ENCODE measurements at places on chromosomes 5 and 9.

- no peak for DNase-seq
Measured at GRCh38 chr9:99109522-99109921, 4.6 kb downstream of the TGFBR1 start.

GRCh38 chr5:106121972-106122605, 1548.6 kb downstream of the EFNA5 start:
- peak; percentile 75 for DNase-seq

GRCh38 chr9:126317513-126317912, 9.1 kb upstream of the MVB12B start:
- DNase-seq: no peak

GRCh38 chr9:91578911-91579310, 155.3 kb upstream of the NFIL3 start:
- DNase-seq: no peak

GRCh38 chr9:127754099-127755060, 19.3 kb upstream of the TOR2A start:
- peak; percentile 91 for DNase-seq

DNA sequence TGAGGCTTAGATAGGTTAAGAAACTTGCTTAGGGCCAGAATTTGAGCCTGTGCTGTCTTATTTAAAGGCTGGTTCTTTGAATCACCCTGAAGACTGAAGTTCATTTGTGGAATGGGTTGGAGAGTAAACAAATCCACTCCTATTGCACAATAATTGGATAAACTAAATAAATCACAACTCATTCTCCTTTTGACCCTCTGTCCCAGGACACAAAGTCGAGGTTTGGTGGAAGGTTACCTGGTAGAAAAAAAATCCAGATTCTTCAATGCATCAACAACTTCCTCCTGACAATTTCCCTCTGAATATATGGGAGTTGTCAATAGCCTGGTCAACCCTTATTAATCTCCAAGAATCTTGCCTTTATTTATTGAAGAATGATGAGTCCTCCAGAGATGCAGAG, 28.9 kb downstream of the TBC1D2 start:
- no peak for DNase-seq

- DNase-seq: no peak
Measured at GRCh38 chr5:180801596-180802324, 846 bp downstream of the MGAT1 start.

- DNase-seq: no peak
Measured at GRCh38 chr5:66969963-66970362, 226.6 kb downstream of the CD180 start.

DNA sequence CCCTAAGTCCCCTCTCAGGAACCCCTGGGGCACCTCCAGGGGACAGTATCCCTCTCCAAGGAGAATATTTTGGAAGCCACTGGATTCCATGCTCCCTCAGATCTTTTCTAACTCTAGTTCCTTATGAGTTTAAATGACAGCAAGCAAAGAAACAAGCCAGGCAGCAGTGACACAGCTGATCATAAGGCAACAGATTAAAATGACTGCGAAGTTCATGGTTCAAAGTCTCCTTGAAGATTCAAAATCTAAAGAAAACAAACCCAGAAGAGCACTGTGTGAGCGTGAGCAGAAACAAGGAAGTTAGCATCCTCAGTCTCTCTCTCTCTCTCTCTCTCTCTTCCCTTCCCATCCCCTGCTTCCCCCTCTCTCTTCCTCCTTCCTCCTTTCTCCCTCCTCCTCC, 316.7 kb upstream of the SLC30A5 start:
- DNase-seq: no peak

Measured in K562 (cell line).